ENCODE measurements at places on chromosomes 16 and 17.

GRCh38 chr17:44911133-44912001 is 3.9 kb downstream of the GFAP start:
- peak; percentile 49 for DNase-seq

- DNase-seq, result no peak
These were observed 468 bp downstream of the FLYWCH2 start for GRCh38 chr16:2883458-2883908.

GRCh38 chr16:87070657-87071056 is 246.5 kb downstream of the C16orf95 start:
- no peak for DNase-seq

DNA sequence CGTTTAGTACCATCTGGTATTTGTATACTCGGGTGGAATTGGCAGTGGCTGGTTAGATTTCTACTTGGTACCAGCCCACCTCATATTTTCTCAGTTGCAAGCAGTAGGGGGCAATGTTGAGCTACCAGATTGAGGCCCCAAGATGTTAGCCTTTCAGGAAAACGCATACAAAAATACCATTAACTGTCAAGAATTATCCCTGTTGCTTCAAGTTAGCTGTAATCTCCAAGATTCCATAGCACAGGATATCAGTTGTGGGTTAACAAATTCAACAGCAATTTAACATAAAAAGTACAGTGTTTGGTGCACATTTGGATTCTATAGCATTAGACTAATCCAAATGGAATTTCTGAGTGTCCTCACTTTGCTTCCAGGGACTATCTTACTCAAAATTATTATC is 188.2 kb downstream of the FTO start:
- peak; percentile 13 for DNase-seq

GRCh38 chr16:64287655-64288528 is 834.0 kb downstream of the CDH11 start:
- no peak for DNase-seq

- peak; percentile 28 for DNase-seq
These were observed 46.1 kb upstream of the BPTF start for GRCh38 chr17:67779098-67779672.

DNA sequence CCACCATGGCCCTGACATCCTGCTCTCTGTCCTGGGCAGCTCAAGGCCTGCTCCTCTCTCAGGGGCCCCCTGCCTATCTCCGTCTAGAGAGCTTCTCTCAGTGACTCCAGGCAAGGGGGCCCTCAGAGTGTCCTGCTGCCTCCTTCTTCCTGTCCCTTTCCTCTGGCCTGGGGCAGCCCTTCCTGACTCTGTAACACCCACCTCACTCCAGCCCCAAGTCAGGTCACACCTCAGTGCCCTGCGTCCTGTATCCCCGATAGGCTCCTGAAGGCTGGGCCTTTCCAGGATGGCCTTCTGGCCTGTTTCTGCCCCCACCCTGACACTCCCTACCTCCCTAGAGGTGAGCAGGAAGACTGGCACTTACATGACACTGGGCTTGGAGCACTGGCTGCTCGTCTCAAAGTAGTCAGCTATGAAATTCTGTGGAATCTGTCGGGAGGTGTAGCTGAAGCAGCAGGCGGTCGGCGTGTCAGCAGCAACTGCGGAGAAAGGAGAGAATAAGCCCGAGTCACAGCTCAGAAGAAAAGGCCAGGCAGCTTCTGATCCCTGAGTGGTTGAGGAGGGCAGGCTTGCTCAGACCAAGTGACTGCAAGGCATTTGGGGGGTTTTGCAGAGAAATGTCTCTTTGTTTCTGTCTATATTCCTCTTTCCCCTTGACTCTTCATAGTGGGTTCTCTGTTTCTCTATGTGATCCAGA is 976 bp downstream of the CCL3L1 start:
- no peak for DNase-seq
